ENCODE measurements at places on chromosomes 3 and 15.

- no peak for DNase-seq
Observed at GRCh38 chr15:40111888-40112287, 3.2 kb upstream of the BMF start.

DNA sequence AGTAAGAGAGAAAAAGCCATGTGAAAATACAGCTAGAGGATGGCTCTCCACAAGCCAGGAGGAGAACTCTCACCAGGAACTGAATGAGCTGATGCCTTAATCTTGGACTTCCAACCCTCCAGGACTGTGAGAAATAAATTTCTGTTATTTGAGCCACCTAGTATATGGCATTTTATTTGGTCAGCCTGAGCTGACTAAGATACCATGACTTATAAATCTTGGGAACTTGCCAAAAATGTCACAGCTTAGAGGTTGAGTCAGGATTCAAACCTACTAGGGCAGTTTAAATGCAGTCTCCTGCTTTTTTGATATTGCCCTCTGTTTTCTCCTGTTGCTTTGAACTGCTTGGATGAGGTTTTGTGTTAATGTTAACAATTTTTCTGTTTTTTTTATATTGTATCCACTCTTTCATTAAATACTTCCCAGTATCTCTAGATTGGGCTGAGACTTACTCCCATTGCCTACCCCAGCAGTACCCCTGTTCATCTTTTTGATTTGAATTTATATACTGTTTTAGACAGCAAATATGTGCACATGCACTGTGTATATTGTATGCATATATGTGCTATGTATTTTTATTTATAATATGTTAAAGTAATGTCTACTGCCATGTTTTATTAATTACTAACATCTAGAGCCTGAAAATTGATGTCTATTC lies 1223.2 kb downstream of the OTOL1 start:
- no peak for DNase-seq

GRCh38 chr3:196117809-196118208 lies 35.9 kb upstream of the TFRC start:
- no peak for DNase-seq

DNA sequence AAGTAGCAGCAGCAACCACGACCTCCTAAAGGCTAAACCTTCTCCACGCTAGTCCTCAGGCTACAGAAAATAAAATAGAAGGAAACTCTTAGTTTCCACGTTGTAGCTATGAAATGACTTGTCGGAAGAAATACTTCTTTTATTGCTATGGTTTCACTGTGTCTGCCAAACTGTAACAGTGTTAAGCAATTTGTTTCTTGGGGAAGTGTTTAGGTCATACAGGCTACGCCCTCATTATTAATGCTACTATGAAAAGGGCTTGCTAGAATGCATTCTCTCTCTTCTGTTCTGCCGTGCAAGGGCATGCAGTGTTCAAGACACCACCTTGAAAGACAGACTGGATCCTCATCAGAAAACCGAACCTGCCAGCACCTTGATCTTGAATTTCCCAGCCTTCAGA lies 462.7 kb downstream of the PLOD2 start:
- DNase-seq = no peak

DNA sequence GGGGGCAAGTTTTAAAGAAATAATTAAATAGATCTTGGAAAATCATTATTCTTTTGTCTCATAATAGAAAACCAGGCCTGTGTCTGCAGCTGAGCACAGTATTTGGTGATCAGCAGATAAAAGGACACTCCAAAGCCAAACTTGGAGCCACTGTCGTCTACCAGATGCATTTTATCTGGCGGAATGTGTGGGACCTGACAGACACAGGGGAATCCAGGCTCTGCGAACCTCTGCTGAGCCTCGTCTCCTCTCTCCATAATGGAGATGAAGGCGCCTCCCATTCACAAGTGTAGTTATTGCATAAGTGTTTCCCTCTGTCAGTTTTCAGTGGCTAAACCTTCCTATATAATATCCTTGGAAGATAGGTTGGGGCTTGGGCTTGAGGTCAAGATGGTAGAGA lies 42.1 kb downstream of the EEFSEC start:
- no peak for DNase-seq

Data from tibial artery (tissue), 4 donors.